Activated CD4-positive, alpha-beta T cell treated with anti-CD3 and anti-CD28 coated beads for 24 hours (primary cell): ENCODE measurements at places on chromosomes 5 and 9.

GRCh38 chr5:103523319-103523718 is 39.3 kb downstream of the NUDT12 start:
- DNase-seq, result no peak

DNA sequence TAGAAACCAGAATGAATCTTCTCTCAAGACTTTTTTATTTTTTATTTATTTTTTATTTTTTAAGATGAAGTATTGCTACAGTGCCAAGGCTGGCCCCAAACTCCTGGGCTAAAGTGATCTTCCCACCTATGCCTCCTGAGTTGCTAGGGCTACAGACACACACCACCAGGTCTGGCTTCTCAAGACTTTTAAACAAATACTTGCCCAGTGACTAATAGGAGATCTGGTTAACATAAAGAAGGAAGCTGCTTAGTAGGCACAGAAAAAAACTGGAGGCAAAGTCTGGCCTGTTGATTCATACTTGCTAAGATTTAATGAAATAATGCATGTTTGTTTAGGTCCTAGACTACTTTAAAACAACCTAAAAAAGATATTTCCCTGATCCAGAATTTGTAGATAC is 43.8 kb downstream of the SLC38A9 start:
- DNase-seq, result no peak

DNA sequence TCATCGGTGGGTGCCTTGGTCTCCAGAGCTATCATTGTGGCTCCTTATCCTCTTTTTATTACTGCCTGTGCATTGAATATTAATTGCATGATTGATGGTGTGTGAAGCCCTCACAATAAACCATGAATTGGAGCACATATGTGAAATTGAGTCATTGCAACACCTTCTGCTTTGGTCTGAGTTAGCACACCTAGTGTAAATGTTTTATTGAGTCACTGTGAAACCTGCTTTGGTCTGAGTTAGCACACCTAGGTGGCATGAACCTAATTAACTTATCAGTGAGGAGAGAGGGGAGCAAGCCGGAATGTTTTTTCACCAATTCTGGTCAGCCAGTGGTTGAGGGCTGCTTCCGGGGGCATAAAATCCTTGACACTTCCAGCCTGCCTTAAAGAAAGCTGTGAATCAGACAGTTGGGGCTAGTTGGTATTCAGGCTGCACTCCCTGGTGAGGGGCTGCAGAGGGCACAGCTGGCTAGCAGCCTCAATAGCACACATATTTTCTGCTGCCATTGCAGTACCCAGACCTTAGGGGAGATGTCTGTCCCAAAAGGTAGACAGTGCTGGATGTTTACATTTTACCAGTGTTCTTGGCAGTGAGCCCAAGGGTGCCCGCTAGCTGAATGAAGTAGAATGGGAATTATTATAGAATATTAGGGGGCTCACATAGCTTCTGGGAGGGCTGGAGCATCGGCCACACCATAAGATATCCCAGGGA is 76.5 kb upstream of the GOLM1 start:
- no peak for DNase-seq

- DNase-seq, result no peak
These were observed 67.0 kb upstream of the TNPO1 start for GRCh38 chr5:72749362-72749997.
